Activated naive CD4-positive, alpha-beta T cell (primary cell): ENCODE measurements at places on chromosomes 1 and 21.
A peak's percentile ranks its signal among the peaks of the same experiment; 100 is the strongest.

DNA sequence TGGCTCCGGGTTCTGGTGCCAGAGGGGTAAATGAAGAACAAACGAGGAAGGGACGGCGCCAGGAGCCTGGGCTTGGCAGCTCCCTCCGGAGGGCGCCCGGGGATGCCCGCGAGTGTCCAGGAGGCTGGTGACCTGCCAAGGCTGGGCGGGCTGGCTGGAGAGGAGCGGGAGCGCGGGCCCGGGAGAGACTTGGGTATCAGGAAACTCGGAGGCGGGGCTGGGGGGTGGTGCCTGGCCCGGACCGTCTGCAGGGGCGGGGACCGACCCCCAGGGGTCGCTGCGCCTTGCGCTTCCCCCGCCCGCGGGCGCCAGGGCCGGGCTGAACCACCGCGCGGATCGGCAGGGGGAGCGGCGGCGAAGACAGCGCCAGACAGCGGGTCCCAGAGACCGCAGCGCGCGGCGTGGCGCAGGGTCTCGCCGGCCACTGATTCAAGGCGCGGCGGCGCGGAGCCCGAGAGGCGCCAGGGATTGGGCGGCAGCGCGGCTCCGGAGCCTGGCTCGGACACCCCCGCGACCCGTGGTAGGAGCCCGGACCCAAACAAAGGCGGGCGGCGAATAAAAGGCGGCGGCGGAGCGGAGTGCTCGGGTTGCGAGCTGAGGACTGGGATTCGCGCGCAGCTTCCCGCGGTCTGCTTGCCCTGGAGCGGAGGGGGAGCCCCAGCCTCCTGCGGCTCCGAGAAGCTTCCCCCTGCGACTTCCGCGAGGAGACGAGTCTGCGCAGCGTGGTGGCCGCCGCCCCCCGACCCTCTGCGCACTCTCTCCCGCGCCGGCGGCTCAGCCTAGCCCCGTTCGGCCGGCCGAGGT is at the start of gene DISP3:
Gene DISP3, plus strand, starts transcription at position 585 of the 804 bp plus-strand sequence. CDS start 21,838 bp downstream, outside the sequence.
- DNase-seq = peak; percentile 56

GRCh38 chr1:165402517-165403111 is 42.3 kb downstream of the RXRG start:
- no peak for DNase-seq

- DNase-seq = no peak
Observed at GRCh38 chr1:183070234-183070922, 47.2 kb downstream of the LAMC1 start.

GRCh38 chr1:58982259-58982998 is 198.6 kb upstream of the JUN start:
- DNase-seq = no peak

DNA sequence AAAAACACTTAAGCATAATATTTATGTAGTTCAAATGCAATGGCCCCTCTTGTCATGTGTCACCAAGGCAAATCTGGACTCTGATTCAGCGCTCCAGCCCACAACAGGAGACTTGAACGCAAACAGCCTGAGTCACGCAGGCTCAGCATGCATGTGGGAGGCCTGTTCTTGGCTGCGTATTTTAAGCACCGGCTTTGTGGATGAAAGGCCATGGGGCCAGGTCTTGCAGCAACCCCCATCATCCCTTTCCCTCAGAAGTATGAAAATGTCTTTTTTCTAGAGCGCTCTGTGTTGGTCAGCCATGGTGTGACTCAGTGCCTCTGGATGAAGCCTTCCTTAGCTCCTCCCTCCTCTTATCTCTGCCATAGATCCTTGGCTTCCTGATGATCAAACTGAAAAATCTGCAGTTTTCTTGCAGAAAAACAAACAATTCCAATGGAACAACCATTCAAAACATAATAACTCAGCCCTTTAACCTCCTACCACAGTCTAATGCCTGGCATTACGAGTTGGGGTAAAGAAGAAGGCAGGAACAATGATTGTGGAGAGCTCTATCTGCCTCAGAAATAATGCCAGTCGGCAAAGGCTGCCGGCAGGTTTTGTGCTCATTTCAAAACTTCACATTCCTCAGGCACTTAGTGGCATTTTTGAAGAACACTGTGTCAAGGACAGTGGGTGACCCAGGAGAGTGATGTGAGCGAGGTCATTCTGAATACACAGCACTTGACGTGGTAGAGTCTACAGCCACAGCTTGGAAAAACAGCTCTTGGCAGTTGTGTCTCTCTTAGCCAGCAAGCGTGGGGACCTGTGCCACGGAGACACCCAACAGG is 167.5 kb downstream of the CLIC6 start:
- no peak for DNase-seq

DNA sequence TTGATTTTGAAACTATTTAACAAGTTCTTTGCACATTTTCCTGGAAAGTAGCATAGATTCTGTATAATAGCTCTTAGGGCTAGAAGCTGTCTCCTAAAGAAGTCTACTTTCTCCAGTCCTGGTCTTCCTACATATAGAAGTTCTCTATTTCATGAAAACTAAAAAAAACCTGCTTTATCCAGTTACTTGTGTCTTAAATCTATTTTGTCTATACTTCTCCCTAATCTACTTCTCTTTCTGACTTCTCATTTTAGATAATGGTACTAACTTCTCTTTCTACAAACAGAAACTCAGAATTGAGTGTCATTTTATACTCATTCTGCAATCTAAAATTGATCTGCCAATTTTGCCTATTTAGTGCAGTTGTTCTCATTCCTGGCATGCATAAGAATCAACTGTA is 28.7 kb downstream of the PDE4B start:
- no peak for DNase-seq

DNA sequence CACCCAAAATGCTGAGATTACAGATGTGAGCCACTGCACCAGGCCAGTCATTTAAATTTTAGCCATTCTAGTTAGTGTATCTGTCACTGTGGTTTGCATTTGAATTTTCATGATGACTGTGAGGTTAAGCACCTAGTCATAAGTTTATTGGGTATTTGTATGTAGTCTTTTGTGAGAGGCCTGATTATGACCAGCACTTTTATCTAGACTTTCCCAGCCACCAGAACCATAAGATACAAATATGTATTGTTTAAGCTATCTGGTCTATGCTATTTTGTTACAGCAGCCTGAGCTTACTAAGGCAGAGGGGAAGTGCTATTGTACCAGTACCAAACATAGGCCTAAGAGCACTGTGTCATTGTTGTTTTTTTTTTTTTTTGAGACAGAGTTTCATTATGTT is 19.9 kb upstream of the DNAJC6 start:
- no peak for DNase-seq

- no peak for DNase-seq
Observed at GRCh38 chr1:100511058-100511457, 26.9 kb upstream of the GPR88 start.

GRCh38 chr1:115068826-115069585 is 20.3 kb downstream of the TSPAN2 start:
- DNase-seq = no peak

GRCh38 chr1:227072991-227073390 is 132.9 kb downstream of the COQ8A start:
- DNase-seq = no peak

- no peak for DNase-seq
Observed at GRCh38 chr1:243441601-243442000, 185.8 kb downstream of the SDCCAG8 start.

- no peak for DNase-seq
Observed at GRCh38 chr1:43238085-43238484, 31.7 kb upstream of the TMEM125 start.

DNA sequence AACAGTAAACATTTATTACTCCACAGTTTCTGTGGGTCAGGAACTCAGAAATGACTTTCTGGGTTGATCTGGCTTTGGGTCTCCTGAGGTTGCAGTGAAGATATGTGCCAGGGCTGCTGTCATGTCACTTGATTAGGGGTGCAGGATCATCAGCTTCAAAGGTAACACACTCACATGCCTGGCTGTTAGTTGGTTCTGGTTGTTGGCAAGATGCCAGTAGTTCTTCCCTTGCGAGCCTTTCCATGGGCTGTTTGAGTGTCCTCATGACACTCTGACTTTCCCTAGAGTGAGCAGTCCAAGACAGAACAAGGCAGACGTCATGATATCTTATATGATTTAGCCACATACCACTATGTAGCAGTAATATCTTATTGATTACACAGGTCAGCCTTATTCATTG is 1.8 kb downstream of the SWT1 start:
- DNase-seq = no peak

GRCh38 chr1:93598396-93598795 is 83.2 kb downstream of the BCAR3 start:
- DNase-seq = no peak

GRCh38 chr1:28601696-28602095 is 9.6 kb downstream of the RAB42 start:
- no peak for DNase-seq

DNA sequence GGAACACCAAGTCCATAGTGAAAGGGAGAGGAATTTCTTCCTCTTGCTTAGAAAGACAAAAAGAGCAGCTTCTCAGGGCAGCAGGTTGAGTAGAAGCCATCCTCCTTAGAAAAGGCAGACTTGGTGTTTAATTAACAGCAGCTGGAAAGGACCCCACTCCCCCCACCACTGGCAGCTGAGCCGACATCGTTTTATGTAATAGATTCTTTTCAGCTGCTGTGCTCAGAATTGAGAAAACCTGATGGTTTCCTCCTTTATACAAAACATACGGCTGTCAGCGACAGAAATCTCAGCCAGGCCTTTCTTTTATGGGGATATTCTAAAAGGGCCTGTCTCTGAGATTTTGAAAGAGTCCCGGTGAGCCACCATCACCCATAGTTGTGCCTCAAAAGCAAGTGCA is 49.9 kb downstream of the MAN1C1 start:
- DNase-seq = no peak

DNA sequence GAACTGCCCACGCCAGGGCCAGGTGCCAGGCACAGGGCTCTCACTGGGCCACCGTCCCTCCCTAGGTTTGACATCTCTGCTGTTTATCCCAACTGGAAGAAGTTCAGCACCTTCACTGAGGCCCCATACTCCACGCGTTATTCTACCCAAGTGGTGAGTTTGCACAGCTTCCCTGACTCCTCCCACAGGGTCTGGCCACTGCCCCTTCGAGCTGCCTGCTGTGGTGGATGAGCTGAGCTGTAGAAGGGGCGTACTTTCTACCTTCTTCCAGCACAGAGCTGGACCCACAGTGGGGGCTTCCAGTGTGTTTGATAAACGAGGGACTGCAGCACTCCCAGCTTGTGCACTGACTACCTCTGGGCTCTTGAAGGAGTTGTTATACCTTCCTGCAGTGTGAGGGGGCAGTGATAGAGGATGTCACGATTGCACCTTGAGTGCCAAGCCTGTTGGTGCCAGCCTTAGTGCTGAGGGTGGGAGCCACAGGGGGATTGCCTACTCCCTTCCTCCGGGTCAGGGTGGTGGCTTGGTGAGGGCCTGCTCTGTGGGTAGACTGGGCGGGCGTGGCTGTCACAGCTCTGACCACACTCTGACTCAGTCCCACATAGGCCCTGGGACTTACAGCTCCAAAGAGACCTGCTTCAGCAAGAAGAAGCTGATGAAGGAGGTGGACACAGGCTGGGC is 5.9 kb upstream of the TTC22 start:
- DNase-seq = no peak

DNA sequence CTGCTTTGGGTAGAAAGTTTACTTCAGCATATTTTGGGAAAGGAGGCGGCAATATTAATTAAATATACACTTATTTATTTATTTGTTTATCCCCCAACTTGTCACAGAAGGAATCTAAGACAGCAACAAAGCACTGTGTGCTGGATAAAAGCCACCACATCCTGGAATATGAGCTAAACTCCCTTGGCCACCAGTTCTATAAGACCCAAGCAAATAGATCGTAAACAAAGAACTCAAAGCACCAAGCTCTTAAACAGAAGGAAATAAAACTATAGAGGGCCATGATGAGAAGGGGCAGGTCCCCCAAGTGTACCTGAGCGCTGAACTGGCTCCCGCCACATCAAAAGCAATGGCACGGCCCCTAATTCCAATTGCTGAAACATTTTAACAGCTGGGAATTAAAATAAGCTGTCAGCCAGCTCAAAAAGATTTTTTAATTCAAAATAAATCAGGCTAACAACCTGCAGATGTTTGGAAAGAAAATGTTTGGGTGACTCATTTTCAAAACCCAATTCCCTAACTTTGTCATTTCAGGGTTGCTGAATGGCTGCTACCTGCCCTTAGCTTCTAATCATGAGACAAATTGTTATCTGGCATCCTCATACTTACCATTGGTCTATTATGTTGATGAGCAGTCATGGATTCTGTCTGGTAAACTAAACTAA is 127.1 kb downstream of the SLC30A10 start:
- no peak for DNase-seq

GRCh38 chr21:17406202-17406601 is 106.6 kb upstream of the CXADR start:
- DNase-seq = no peak

- DNase-seq = no peak
Observed at GRCh38 chr1:1136547-1137230, 20.8 kb upstream of the C1orf159 start.

GRCh38 chr1:59292562-59292961 is 4.3 kb upstream of the FGGY start:
- no peak for DNase-seq

- no peak for DNase-seq
Observed at GRCh38 chr21:35077975-35078374, 28.9 kb upstream of the RUNX1 start.

- DNase-seq = peak; percentile 33
Observed at GRCh38 chr1:63322944-63323864, 837 bp downstream of the FOXD3 start.

DNA sequence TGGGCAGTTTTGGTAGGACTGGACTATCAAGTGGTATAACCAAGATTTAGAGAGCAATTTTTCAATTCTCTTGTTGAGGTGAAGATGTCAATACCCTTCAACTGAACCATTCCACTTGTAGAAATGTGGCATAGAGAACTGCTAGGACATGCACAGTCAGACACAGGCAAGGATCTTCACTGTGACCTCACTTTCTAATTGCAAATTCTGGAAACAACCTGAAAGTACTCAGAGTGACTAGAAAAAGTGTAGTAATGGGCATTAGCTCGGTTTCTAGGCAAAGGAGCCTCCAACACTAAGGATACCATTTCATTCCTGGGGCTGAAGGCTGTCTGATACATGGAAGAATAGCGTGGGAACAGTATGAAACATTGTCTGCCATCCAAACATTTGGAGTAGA is 433.0 kb upstream of the RUNX1 start:
- DNase-seq = no peak

DNA sequence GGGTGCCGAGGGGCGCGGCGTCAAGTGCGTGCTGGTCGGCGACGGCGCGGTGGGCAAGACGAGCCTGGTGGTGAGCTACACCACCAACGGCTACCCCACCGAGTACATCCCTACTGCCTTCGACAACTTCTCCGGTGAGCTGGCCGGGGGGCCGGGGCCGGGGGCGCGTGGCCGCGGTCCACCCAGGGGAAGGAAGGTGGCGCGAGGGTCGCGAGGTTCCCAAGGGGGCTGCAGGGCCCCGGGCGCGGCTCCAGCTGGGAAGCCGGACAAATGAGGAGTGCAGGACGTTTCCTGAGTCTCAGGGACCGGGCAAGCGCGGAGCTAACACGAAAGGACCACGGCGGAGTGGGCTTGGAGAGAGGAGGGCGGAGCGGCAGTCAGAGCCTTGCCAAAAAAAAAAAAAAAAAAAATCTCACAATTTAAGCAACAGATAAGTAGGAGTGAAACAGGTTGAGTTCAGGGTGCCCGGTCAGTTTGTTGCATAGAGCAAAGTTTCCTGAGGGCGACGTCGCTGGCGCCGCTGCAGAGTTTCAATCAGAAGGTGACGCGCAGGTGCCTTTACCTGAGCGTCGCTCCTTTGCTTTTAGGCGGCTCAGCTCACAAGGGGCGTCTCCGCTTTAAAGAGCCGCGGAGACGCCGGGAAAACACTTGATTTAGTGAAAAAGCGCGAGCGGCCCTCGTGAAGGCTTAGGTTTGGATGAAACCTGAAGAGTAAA is 750 bp downstream of the RHOU start:
- DNase-seq = no peak

- DNase-seq = no peak
Observed at GRCh38 chr1:89971600-89971999, 23.3 kb upstream of the ZNF326 start.

GRCh38 chr1:172488393-172488792 is 44.5 kb upstream of the PIGC start:
- DNase-seq = no peak
